Activated CD4-positive, alpha-beta T cell treated with anti-CD3 and anti-CD28 coated beads, Interleukin-2, Interleukin-6, amounts not matched to agents 100 ng/mL and 50 ng/mL, durations not matched to agents 16 hours and 8 hours (primary cell): ENCODE measurements at places on chromosomes 13 and 19.

GRCh38 chr19:14023404-14024235 lies 4.3 kb upstream of the RLN3 start:
- DNase-seq = peak; percentile 35

DNA sequence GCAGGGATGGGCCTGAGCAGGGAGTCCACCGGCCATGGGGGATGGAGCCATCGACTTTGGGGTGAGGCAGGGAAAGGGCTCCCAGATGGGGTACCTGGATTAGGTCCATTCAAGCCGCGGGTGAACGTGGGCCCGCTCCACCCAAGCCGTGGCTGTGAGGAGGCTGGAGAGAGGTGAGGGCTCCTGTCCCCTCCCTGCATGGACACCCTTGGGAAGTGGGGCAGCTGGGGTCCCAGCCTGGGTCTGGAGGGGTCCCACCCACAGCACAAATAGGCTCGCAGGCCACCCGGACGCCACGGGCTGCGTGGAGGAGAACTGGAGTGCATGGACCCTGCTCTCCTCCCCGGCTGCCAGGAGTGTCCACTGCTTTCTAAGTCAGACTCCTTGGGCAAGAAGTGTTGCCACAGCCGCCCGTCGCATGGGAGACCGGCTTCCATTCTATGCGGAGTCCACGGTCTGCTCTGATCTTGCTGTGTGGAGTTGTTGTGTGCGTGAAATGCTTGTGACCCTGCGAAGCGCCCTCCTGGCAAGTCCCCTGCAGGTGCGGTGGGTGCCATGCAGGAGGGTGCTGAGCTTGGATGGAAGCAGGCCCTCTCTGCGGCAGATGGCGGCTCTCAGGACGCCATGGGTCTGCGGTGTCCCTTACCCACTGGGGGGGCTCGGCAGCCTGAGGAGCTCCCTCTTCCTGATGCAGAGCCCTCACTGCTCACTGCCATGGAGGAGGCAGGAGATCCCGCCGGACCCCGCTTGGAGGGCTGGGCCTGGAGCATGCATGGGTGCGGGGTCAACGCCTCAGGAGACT lies 2.0 kb downstream of the DAZAP1 start:
- no peak for DNase-seq

- no peak for DNase-seq
Observed at GRCh38 chr13:52798770-52799430, 49.5 kb downstream of the PCDH8 start.

GRCh38 chr19:52742516-52742915 lies 7.7 kb upstream of the ZNF611 start:
- peak; percentile 13 for DNase-seq

DNA sequence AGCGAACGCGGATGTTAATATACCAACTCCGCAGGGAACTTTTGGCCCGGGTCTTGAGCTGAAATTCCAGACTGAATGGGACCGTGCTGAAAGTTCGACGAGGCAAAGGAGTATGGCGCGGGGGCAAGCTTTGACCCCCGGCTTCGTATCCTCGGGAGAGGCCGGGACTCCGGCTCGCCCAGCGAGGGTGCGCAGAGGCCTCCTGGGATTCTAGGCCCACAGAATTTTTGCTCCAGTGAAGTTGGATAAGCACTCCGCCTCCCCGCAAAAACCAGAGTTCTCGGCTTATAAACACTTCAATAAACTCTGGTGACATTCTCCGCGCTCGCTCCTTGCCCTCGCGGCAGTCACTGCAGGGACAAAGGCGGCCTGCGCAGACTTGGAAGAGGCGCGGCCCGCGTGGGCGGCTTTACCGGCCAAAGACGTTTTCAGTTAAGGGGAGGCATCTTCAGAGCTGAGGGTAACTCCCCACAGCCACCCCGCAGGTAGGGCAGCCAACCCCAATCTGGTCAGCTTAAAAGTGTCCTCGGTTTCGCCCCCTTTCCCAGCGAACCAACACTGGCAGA lies 112.6 kb downstream of the KCNRG start:
- DNase-seq = no peak

GRCh38 chr13:99977912-99978798 lies 3.4 kb upstream of the ZIC2 start:
- no peak for DNase-seq

GRCh38 chr13:37599519-37599918 lies 951 bp upstream of the POSTN start:
- no peak for DNase-seq

DNA sequence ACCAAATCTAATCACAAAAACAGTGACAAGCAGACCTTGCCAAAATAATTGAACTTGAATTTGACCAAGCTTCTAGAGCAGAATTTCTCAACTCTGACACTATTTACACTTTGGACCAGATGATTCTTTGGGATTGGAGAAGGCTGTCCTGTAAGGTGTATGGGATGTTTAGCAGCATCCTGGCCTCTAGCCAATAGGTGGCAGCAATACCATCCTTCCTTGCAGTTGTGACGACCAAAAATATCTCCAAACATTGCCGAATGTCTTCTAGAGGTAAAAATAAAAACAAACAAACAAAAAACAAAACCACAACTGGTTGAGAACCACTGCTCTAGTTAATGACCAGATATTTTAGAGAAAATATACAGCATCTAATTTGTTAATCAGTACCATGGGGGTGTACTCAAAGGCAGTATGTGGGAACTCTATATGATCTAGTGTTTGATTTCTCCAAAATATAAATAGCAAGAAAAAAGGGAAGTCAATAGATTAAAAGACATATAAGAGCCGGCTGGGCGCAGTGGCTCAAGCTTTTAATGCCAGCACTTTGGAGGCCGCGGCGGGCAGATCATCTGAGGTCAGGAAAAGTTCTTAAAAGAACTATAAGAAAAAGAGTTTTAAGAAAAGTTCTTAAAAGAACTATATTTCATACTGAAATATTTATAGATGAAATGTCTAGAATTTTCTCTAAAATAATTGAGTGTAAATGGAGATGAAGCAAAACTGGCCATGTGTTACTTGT lies 60.9 kb upstream of the ZNF527 start:
- DNase-seq = no peak

DNA sequence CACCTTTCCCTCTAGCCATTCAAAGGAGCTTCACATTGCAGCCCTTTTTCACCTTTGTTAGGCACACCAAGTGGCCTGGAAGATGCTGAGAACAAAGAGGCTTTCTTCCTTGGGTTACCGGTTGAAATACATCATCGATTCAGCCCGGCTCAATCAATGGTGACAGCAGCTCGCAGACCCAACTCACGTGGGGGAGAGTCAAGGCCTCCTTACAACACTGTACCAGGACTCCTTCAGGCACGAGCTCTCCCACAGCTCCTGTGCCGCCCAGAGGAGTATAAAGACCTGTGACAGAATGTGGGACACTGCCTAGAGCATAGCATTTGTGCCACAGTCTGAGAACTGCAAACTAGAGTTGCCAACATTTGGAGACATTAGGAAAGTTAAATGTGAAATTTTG lies 3.9 kb upstream of the LRRC63 start:
- no peak for DNase-seq

DNA sequence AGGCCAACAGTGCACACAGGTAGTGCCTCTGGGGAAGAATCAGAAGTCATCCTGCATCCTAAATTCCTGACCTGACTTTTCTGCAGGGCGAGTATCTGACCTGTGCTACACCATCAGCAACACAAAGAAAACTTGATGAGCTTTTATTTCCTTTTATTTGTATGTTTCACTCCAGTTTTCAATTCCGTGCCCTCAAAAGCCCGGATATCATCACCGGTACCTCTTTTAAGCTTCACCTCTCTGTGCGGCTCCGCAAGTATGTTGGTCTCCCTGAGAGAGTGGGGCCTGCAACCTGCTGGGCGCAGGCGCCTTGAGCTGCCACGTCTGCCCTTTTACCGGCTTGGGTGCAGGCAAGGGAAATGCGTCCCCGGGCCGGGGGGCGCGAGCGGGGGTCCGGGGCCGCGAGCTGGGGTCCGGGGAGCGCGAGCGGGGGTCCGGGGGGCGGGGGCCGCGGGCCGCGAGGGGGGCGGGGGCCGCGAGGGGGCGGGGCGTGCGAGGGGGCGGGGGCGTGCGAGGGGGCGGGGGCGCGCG lies 4.3 kb upstream of the DUXA start:
- DNase-seq = no peak

GRCh38 chr19:54338521-54338920 lies 441 bp downstream of the LILRA4 start:
- no peak for DNase-seq

- DNase-seq = no peak
Observed at GRCh38 chr19:38172001-38172400, 52.0 kb downstream of the DPF1 start.

DNA sequence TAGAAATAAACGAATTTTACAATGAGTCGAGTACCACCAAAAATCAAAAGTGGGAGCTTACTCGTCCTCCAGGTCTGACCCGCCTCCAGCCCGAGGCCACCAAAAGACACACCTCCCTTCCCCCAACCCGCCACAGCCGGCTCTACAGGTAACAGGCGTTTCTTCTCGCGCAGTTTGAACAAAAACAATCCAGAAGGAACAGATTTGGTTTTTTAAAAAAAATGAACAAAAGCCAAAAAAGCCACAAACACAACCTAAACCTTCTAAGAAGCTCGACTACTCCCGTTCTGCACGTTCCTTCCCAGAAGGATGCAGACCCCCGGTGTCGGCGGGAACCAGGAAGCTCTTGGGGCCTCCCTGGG lies 671 bp downstream of the ZDHHC20 start:
- DNase-seq = peak; percentile 67

GRCh38 chr19:46674416-46675178 lies 13.6 kb upstream of the DACT3 start:
- DNase-seq = no peak

- DNase-seq = no peak
Observed at GRCh38 chr19:31419871-31420445, 70.7 kb upstream of the TSHZ3 start.

- no peak for DNase-seq
Observed at GRCh38 chr19:9936326-9937000, at the start of gene OLFM2. TSS of gene OLFM2 (minus strand) at chr19:9936515. CDS start at chr19:9936366, 149 bp downstream.

DNA sequence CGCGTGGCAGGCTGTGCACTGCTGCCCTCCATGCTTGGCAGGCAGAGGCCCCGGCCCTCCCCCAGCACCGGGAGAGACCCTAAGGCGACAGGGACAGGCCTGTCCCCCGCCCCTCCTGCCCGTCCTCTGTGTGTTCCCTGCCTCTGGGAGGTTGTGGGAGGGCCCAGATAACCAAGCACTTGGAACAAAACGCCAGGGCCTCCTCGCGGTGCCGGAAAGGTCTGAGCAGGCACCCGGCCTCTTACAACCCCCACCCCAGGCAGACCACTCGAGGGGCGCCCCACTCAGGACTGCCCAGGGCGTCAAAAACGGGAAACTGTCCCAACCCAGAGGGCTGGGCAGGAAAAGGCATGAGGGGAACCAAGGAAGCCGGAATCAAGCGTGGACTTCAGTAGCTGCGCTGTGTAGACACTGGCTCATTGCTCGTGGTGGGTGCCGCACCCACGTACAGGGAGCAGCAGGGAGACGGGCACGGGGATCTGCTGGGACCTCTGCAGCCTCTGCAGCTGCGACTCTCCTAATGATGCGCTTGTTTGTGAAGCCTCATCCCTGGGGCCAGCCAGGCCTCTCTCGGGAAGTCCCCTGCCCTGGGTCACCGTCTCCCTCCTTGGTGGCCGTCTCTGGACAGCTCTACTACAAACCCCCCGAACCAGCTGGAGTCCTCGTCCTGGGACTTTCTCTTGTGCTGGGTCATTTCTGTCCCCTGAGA lies 20.0 kb downstream of the GNA11 start:
- DNase-seq = no peak

DNA sequence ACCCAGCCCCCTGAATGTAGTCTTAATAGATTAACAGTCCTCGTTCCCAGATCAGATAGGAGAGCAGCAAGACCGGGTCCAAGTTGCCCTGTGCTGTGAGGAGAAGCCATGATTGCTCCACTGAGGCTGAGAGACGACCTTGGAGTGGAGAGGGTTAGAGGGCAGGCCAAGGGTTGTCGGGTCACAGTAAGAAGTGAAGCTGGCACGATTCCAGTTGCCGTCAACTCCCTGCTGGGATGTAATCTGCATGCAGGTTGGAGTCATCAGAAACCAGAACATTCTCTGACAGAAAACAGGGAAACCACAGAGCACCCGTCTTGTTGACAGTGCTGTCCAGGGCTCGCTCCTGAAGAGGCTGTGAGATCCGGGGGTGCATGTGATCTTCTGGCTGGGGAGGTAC lies 19.0 kb upstream of the ATP11A start:
- DNase-seq = no peak

DNA sequence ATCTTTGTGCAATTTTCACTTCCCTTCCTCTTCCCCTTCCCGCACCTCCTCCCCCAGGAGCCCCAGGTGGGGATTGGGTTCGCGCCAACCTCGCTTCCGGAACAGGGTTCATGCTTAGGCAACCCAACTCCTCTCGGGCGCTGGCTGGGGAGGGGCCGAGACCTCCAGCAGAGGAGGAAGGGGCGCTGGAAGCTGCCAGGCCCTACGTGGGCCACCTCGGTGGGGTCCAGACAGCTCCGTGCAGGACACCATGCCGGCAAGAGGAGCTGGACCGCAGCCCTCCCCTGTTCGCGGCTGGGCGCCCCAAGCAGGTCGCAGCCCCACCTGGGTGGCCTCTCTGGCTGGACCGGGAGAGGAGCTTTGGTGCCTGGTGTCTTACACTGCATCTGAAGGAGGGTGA lies 91.1 kb downstream of the SPACA7 start:
- DNase-seq = no peak

DNA sequence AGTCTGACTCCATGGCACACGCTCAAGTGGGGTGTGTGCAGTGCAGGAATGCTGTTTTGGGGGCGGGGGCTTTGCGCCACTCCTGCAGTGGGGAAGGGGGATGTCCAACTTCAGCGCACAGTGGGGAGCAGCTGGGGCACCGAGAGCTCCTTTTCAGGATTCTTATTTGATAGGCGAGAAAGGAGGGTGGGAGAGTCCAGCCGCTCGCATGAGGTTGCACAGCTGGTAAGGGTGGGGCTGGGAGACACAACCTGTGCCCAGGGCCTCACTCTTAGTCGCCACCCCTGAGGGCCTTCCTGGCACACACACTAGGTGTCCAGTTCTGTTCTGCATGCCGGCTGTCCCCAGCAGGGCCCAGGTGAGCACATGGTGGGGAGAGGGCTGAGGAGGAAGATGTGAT lies 190.8 kb downstream of the UQCRFS1 start:
- no peak for DNase-seq

- no peak for DNase-seq
Observed at GRCh38 chr19:13712767-13713201, 51.5 kb upstream of the MRI1 start.

DNA sequence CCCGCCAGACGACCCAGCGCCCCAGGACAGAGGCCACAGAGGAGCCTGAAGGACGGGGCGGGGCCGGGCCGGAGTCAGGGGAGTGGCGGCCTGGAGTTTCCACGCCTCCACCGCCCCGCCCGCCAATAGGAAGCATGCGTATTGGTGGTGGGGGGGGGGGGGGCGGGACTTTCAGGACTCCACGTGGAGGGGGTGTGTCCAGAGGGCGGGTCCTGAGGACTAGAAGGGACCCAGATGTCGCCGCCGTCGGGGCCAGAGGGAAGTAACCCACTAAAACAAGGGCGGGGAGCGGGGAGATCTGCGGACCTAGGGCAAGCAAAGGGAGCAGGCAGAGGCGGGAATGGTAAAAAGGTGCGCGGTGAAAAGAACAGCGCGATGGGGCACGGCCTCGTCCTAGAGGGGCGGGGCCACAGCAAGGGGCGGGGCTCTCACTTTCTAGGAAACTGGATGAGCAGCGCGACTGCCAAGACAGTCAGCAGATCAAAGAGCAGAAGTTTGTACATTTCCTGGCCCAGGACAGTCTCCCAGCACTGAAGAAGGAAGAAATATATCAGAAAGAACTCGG lies 2.8 kb upstream of the LENG1 start:
- peak; percentile 83 for DNase-seq

GRCh38 chr13:64718116-64718515 lies 2512.0 kb downstream of the PCDH9 start:
- DNase-seq = no peak
